ENCODE measurements at places on chromosomes 2 and 18.
A peak's percentile ranks its signal among the peaks of the same experiment; 100 is the strongest.

GRCh38 chr18:79496237-79496977 lies 100.7 kb downstream of the NFATC1 start:
- no peak for DNase-seq

- DNase-seq = no peak
Observed at GRCh38 chr2:118981632-118982031, 39.6 kb downstream of the MARCO start.

DNA sequence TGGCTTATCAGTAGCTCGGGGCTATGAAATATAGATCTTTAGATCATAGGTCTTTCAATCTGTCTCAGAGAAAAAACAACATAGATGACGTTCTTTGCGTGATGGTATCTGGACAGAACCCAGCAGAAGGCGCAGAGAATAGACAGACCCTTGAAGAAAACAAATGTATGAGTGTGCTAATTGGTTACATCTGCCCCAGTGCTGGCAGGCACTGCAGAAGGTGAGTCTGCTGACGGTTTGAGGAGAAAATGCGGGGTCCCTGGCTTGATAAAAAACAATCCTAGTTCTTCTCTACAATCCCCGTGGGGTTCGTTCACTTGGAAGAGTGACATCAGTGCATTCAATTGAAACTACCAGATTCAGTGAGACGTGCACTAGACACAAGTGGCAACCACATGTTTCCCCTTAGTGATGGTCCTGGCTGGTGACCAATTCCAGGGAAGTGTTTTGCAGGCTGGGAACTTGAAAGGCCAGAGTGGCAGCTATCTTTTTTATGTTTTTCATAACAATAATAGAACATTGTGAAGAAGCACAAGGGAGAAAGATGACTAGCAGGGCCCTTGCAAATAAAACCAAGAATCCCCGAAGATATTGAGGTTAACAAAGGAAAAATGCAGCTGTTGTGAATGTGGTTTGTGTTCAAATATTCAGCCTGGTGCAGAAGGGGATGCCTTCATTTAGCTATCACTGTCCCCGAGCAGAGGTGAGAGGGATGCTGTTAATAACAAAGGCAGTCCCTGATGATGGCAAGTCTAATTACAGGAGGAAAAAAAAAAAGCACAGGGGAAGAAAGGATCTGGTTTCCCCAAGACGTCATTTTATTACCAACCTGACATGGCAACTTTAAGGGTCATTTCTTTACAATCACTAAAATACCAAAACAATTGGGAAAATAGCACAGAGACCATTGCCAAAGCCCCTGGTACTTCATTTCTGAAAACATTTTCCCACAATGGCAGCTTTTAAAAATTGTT lies 337.6 kb upstream of the FIGN start:
- DNase-seq = no peak

- no peak for DNase-seq
Observed at GRCh38 chr2:21406911-21407310, 283.1 kb downstream of the TDRD15 start.

- DNase-seq = no peak
Observed at GRCh38 chr2:120669121-120669952, 66.3 kb upstream of the GLI2 start.

GRCh38 chr18:22977847-22978701 lies 44.9 kb downstream of the RBBP8 start:
- peak; percentile 27 for DNase-seq

GRCh38 chr2:107621186-107622165 lies 205.2 kb upstream of the RGPD4 start:
- no peak for DNase-seq

DNA sequence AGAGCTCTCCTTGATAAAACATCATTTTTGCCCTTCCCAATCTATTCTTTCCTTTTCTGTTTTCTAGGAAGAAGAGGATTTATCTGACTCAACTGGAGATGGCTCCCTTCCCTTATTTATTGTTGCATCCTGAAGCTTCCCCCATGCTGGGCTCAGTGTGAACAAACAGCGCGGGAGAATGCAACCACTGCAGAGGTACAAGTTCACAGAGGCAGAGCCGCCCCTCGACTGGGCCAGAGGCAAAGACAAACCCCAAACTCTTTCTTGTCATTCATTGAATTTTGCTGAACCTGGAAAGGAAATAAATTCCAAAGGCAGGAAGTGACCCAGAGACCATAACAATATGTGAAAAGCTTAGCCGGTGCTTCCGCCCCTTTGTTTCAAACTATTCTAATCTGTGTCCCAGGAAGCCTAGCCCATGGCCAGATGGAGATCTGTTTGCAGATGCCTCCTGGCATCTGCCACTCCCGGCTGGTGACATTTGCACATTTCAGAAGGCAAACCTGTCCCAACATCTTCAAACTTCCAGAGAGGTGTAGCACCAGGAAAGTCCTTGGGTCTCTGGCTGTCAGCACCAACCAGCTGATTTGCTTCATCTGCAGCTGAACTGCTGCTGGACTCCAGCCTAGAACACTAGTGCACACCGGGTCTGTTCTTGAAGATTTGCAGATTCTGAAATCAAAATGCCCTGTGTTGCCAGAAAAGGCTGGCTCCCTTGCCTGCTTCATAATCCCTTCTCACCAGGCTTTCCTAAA lies 79.4 kb upstream of the MAP4K3 start:
- DNase-seq = no peak
